ENCODE measurements at places on chromosomes 11 and 22. TPM values are rescaled to one million over a fixed set of nuclear protein-coding genes. Genes with fewer than 3 reads are reported as not detected.
A peak's percentile ranks its signal among the peaks of the same experiment; 100 is the strongest.

The CAPN5 gene
- 22.8 TPM for polyA plus RNA-seq

- no peak for DNase-seq
Observed at GRCh38 chr11:78438298-78438975, 20.8 kb upstream of the GAB2 start.

GRCh38 chr11:129813231-129813791, 2.3 kb upstream of the TMEM45B start:
- DNase-seq, result no peak

DNA sequence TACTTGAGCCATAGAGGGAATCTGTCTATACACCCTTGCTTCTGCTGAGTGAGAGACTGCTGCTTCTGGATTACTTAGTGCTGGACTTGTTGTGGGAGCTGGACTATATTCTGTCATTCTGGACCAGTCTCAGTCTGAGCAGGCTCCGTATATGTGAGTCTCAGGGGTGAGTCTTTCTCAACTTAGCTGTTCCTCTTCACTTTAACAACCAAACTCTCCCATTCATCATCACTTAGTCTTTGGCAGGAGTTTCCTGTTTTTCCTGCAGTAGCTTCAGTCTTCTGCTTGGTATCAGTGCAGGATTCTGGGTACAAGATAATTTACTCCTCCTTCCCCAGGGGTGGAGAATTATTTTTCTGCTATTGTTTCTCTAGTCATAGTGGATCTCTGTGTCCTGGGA, 779.5 kb downstream of the METTL15 start:
- no peak for DNase-seq

GRCh38 chr11:62152245-62153086, 28.7 kb downstream of the INCENP start:
- DNase-seq, result no peak

GRCh38 chr11:102179371-102179770, 69.1 kb downstream of the YAP1 start:
- no peak for DNase-seq

GRCh38 chr11:108958368-108959104, 293.7 kb downstream of the DDX10 start:
- DNase-seq, result no peak

GRCh38 chr11:79481795-79482194, 41.0 kb upstream of the TENM4 start:
- no peak for DNase-seq

The PDE2A gene
- polyA plus RNA-seq, result 0.11 TPM

- no peak for DNase-seq
Observed at GRCh38 chr11:69841859-69842698, 22.9 kb upstream of the FGF3 start.

GRCh38 chr22:36366291-36366708, 21.5 kb downstream of the MYH9 start:
- no peak for DNase-seq

GRCh38 chr11:64245797-64246620, 734 bp downstream of the PPP1R14B start:
- peak; percentile 50 for DNase-seq

DNA sequence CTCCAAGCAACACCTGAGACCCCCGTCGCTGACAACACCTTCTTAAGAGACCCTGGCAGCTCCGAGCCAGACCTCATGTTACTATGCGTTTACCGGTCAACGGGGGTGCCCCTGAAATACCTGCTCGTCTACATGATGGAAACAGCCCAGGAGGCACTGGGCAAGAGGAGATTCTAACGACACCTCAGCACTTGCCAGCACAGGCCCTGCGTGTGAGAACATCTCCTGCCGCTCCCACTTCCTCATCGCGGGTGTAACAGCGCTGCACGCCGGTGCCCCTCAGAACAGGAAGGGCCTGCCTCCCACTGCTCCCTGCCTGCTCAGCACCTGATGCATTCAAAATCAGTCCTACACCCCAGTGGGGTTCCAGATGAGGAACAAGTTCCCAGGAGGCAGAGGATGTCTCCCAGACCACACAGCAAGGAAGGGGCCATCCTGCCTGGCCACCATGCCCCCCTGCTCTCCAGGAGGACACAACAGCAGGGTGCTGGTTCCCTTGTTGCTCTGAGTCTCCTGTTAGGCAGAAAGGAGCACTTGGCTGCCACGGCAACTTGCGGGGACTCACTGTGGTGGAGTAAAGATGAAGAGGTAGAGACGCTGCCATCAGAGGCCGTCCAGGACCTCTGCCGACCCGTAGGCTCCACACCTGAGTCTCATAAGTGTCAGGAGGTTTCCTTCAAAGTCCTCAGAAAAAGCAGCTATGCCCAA, 2.1 kb downstream of the TOLLIP start:
- no peak for DNase-seq

DNA sequence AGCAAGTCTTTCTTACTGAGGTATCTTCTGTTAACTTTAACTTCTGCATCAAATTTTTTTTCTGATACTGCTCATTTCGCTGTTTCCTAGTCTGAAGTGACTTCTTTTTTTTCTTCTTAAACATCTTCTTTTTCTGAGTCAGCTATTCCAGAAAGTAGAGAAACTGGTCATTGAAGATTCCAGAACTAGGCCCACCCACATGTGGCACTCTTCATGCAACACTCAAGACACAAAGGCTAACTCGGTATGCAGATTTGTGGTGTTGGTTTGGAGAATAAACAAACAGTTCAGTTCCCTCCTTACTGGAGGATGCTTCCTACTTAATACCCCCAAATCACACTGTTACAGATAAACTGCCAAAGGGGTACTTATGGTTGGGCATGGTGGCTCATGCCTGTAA, 25.2 kb upstream of the MTCH2 start:
- no peak for DNase-seq

DNA sequence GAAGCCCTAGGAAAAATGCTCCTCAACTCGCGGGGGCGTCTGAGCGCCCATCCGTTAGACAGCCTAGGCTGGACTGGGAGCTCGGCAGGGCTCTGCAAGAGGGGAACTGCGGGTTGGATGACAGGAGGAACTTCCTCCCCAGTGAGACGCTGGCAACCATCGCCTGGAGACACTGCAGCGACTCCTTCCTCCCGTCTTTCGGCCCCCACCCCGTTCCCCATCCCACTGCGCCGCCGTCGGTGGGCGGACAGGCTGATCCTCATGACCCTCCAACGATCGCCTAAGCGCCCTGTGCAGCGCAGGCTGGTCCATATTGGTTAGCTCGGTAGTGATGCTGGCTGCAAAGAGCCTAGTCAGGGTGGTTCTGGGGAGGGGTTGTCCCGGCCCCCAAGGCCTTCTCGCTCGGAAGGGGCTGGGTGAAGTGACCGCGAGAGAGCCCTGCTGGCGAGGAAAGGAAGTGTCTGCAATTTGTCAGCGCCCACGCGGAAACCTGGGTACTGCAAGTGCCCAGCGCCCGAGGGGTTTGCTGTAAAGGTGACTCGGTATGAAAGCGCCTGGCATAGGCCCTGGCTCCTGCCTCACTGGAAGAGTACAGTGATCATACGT, 638 bp downstream of the NRGN start:
- no peak for DNase-seq

GRCh38 chr11:80814813-80815212, 1374.0 kb upstream of the TENM4 start:
- DNase-seq, result no peak

DNA sequence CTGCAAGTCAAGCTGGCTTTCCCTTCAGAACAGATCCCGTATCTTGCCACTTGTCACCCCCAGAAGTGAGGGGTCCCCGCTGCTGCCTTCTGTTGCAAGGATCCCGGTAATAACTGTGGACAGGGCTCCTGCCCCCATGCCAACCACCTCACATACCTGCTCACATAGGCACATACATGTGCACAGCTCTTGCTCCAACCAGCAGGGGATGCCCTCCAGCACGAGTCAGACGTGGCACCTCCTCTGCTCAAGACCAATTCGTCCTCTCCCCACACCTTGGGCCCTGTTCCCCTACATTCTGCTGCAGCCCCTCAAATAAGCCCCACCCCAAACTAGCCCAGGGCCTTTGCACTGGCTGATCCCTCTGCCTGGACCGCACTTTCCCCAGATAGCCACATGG, 163.3 kb downstream of the CRYBB2 start:
- no peak for DNase-seq

DNA sequence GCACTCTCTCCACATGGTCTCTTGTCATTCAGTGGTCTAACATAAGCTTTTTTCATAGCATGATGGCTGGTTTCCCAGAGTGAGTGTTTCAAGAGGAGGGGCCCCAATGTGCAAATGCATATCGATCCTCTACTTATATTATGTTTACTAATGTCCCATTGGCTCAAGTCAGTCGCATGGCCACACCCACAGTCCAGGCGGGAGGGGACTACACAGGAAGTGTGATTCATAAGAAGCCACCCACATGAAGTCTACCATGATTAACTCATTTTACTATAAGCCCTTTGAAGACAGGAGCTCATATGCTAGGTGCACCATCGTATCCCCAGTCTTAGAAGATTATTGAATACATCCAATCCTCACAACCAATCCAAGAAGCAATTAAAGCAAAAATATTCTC, 89.5 kb upstream of the ISX start:
- no peak for DNase-seq

- DNase-seq, result no peak
Observed at GRCh38 chr22:44180706-44181032, at the start of gene PARVG. Gene PARVG, plus strand, starts transcription at chr22:44180925. Its CDS starts 2,405 bp downstream, at chr22:44183330.

The SPTBN2 gene
- 0.21 TPM for polyA plus RNA-seq

The KREMEN1 gene
- 7.5 TPM for polyA plus RNA-seq

DNA sequence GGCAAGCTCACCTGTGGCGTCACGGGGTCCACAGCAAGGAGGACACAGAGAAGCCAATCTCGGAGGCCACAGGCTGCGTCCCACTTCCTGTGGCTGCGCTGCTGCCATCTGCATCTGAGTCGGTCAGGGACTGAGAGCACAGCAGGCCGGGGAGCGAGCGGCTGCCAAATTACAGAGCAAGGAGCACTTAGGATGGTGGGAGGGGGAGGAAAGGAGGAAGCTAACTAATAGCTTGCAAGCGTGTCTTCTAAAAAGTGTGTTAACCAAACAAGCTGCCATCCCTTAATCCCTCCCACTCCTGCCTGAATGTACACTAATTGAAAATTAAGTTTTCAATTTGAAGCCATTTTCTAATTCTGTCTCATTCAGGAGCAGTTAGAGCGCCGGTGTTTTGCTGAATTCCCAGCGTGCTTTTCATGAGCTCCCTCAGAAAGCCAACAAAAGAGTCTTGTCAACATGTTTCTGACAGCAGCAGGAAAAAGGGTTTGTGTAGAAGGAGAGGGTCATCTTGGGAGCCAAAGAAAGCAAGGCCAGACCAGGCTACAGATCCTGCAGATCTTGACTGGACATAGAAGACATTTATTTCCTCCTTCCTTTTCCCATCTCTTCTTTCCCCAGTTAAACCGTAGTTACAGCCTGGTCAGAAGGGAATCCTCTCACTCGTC, 42.4 kb upstream of the API5 start:
- no peak for DNase-seq

Data from AG04450 (cell line).